Epithelial cell of proximal tubule (primary cell): ENCODE measurements at places on chromosomes 7 and 10.

GRCh38 chr7:94161476-94161875 lies 157.3 kb upstream of the BET1 start:
- DNase-seq: no peak

- no peak for DNase-seq
Observed at GRCh38 chr10:80275756-80276155, 13.7 kb downstream of the MAT1A start.

DNA sequence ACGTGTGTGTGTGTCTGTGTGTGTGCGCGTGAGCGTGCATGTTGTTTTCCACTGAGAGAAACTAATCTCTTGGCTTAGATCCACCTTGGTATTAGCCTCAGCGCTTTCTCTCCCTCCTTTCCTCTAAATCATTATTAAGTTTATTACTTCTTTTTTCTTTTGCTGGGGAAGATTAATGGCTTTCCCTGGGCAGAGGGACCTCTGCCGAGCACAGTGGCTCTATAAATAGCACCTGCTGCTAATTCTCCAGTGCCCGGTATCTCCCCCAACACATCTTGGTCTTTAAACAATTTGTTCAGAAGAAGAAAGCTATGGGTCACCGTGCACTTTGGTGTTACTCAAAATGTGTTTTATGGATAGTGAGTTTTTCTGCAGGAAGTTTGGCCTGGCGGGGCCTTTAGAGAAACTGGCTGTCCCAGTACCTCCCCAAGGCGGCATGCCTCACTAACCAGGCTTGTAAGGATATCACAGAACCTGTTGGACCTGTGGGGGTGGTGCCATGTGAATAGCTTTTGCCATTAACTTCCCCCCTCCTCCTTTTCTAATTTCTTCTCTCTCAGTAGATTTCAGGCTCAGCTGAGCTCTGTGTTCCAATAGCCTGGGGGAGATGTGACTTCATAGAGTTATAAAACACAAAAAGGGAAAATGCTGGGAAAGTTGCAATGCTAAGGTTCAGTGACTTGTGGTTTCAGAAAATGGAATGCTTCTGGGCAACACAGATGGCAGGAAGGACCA lies 70.1 kb upstream of the RAB11FIP2 start:
- DNase-seq: peak; percentile 69

DNA sequence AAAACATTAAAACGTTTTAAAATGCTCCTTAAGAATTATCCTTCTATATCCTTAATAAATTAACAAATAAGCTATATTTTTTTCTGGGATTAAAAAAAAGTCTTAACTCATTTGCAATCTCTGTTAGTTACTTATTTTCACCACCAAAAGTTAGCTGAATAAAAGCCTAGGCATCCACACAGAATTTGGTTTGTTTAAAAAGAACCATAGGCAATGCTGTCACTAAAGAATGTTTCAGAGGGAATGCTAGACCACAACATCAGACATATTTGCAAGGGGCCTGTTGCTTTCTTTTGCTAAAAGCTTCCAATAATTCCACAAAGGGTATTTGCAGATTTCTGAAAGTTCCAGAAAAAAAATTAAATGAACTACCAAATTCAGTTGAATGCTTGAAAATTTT lies 244.2 kb downstream of the POU6F2 start:
- DNase-seq: no peak

GRCh38 chr10:113939212-113939860 lies 84.9 kb downstream of the NHLRC2 start:
- DNase-seq: no peak

DNA sequence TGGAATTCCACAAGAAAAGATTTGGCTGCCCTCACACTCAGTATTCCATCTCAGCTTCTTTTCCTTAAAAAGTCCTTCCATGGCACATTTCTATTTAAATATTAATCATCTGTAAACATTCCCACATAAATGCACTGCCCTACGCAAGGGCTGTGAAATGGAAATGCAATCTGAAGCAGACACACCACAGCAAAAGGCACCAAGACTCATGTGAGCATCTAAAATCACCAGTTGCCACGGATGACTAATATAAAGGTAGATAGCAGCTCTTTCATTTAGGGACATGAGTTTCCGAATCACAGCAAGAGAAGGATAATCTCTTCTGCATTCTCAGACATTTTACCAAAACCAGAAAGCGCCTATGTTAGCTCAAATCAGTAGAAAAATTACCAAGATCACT lies 31.6 kb downstream of the COA1 start:
- no peak for DNase-seq

GRCh38 chr7:47103498-47104205 lies 478.3 kb downstream of the TNS3 start:
- DNase-seq: no peak

GRCh38 chr10:127047878-127048238 lies 142.6 kb downstream of the DOCK1 start:
- DNase-seq: no peak

DNA sequence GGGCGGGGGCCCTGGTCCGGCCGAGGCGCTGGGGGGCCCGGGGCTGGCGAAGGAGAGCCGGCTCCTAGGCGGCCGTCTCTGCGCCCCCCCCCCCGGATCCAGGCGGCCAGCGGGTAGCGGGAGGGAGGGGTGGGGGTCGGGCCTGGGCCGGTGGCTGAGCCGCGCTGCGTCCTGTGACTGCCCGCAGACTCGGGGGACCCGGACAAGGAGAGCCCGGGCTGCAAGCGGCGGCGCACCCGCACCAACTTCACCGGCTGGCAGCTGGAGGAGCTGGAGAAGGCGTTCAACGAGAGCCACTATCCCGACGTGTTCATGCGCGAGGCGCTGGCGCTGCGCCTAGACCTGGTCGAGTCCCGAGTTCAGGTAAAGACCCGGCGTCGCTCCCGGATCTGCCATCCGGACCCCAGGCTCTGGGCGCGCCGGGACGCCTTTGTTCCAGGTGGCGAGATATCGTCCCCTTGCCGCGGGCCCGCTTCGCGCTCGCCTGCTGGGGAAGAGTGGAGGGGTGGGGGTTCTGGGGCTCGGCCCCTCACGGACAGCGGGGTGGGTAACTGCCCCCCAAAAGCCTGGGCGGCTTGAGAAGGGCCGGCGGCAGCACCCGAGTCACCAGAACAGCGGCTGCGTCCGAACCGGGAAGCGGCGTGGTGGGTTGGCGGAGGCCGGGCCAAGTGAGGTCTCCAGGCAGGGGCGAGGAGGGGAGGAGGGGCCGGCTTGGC lies 819 bp downstream of the UNCX start:
- DNase-seq: no peak

DNA sequence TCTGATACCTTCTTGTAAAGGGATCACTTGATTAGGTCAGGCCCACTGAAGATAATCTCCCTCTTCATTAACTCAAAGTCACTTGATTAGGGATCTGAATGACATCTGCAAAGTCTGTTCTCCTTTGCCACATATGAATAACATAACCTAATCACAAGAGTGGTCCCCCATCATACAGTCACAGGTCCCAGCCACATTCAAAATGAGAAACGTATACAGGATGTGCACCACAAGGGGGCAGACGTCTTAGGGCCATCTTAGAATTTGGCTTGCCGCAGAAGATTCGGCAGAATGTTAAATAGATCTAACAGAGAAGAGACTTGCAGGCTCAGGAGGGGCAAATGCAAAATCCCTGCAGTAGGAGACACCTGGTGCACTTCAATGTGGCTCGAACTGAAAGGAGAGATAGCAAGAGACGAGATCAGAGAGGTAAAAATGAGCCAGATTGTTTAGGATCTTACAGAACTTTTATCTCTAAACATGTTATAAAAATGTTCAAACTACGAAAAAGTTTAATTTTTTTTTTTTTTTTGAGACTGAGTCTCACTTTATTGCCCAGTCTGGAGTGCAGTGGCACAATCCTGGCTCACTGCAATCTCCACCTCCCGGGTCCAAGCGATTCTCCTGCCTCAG lies 10.4 kb upstream of the SMC3 start:
- DNase-seq: no peak

DNA sequence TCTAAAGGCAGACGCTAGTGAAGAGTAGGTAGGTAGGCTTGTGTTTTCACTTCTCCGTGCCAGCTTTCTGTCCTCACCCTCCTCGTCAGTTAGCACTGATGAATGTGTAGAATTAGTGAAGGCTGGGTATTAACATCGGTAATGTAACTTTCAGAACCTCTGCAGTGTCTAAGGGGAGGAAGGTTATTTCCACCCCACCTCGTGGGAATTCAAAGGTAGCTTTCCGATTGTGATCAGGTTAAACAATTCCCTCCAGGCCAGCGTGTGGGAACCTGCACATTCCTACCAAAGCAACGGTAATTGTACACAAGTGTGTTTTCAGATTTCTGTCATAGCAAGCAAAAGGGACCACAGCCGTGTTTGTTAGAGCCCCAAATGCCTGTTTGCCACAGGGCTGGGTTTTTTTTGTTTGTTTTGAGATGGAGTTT lies 405.0 kb upstream of the GALNT17 start:
- DNase-seq: no peak

GRCh38 chr10:69769395-69769992 lies 32.2 kb upstream of the COL13A1 start:
- peak; percentile 90 for DNase-seq

GRCh38 chr7:150466477-150466876 lies 16.0 kb downstream of the GIMAP8 start:
- DNase-seq: no peak

GRCh38 chr10:132443983-132444876 lies 47.2 kb downstream of the PWWP2B start:
- no peak for DNase-seq

DNA sequence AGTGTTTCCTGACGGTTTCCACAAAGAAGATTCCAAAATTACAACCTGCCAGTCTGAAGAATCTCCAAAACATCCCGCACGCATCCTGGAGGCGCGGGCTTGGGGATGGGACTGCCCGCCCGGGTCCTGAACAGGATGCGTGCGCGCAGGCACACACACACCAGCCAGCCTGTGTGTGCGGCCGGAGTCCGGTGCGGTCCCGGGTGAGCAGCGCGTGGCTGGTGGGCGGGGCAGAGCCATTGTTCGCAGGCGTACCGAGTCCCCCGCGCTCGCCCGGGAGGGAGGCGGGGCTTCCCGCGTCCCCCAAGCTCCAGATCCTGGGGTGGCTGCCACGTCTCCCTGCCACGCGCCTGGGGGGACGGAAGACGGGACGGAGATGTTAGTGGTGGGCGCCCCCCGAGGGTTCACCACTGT lies 675 bp upstream of the SCD start:
- no peak for DNase-seq

DNA sequence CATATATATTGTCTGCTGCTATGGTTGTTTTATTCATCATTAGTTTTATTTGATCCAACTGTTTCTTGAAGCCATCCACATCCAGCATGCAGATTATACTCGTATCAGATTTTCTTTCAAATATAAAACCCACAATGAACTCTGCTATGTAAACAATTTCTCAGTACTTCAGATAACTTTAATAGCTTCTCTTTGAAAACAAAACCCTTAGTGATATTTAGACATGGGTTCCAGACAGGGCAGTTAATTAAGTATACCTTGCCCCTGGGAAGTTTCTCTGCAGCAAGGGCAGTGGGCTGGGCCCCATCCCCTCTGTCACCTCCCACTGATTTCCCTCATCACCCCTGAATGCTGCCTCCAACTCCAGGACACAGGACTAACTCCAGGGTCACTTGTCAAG lies 104.3 kb downstream of the GFRA1 start:
- no peak for DNase-seq

- no peak for DNase-seq
Observed at GRCh38 chr10:104104926-104105325, 17.0 kb upstream of the SFR1 start.

DNA sequence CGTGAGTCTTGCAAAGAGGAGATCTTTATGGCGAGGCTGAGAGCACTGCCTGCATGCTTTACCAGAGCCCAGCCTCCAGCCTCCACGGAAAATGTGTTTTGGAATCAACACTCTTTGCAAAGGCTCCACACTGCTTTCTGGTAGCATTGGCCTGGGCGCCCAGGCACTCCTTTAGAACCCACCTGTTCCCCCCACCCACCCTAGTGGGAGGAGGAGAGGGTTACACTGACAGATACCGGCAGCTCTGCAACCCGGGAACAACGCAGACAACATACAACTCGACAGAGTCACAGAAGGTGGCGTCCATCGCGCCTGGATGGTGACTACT lies 5.5 kb upstream of the MNX1 start:
- no peak for DNase-seq

- no peak for DNase-seq
Observed at GRCh38 chr10:86169506-86170254, 196.9 kb downstream of the GRID1 start.

DNA sequence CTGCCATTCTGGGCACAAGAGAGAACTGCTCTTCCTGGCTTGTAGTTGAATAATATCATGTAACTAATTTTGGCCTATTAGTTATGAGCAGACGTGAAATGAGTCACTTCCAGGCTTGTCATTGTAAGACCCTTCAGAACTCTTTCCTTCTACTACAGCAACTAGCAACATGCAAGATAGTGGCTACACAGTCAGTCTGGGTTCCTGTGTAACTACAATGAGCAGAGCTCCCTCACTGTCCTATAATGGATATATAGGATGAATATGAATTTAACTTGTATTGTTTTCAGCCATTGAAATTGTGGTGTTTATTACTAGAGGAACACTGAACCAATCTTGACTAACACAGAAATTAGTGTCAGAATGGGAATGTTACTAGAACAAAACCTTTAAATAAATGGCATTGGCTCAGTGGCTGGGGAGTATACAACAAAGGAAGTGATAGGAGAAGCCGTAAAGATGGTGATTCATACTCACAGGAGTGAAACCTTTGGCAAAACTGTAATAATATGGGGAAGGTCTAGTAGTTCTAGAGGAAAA lies 2.9 kb upstream of the MTPN start:
- no peak for DNase-seq

GRCh38 chr10:98332623-98333269 lies 64.8 kb upstream of the LOXL4 start:
- no peak for DNase-seq

- no peak for DNase-seq
Observed at GRCh38 chr10:104416851-104417250, 63.2 kb downstream of the CFAP58 start.

DNA sequence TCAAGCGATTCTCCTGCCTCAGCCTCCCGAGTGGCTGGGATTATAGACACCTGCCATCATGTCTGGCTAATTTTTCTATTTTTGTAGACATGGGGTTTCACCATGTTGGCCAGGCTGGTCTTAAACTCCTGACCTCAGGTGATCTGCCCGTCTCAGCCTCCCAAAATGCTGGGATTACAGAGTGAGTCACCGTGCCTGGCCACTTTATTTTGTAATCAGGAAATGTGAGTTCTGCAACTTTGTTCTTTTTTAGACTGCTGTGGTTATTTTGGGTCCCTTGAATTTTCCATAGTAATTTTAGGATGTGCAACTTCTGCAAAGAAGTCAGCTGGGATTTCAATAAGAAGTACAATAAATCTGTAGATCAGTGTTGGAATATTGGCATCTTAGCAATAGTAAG lies 96.8 kb downstream of the CYTH3 start:
- no peak for DNase-seq

DNA sequence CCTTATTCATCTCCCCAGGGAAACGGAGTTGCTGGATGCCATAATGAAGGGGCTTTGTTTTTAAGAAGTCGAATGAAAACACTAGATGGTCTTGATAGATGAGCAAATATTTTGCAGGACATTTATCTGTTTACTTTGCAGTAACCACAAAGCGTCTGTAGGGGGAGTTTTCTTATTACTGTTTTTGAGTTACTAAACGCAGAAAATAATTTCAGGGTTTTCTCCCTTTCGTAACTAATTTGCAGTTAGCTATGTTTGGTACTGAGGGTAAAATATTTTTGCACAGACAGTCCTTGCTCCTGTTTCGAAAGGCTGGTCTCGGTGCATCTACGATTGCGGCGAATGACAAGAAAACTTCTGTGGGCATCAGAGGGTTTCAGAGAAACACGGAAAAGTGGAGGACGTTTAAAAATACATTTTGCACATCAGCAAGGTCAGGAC lies 505.6 kb upstream of the MKI67 start:
- peak; percentile 1 for DNase-seq
